Stimulated activated CD8-positive, alpha-beta memory T cell treated with anti-CD3 and anti-CD28 coated beads, Interleukin-15, amount 100 ng/mL, for 1 hour (primary cell): ENCODE measurements at places on chromosomes 7 and 10.

- DNase-seq = no peak
These were observed 3.4 kb downstream of the IFRD1 start for GRCh38 chr7:112453505-112454171.

GRCh38 chr10:28922127-28922526 is 244.8 kb downstream of the BAMBI start:
- DNase-seq = no peak

- DNase-seq = no peak
These were observed 739 bp upstream of the MEST start for GRCh38 chr7:130490888-130491804.

- DNase-seq = no peak
These were observed 57.5 kb upstream of the CREB5 start for GRCh38 chr7:28354601-28355402.
